ENCODE measurements at places on chromosomes 3 and 15.

DNA sequence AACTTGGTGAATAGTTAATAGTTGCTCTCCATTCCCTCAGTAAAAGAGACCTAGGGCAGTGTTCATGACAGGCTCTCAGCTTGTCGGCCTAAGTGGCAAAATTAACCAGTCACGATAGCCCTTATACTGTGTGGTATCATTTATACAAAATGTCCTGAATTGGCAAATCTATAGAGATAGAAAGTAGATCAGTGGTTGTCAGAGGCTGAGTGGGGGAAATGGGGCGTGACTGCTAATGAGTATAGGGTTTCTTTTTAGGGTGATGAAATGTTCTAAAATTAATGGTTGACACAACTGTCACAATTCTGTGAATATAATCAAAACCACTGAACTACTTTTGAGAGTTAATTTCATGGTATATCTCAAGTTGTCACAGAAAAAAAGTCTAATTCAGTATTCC is 20.9 kb downstream of the ARIH1 start:
- DNase-seq: no peak

DNA sequence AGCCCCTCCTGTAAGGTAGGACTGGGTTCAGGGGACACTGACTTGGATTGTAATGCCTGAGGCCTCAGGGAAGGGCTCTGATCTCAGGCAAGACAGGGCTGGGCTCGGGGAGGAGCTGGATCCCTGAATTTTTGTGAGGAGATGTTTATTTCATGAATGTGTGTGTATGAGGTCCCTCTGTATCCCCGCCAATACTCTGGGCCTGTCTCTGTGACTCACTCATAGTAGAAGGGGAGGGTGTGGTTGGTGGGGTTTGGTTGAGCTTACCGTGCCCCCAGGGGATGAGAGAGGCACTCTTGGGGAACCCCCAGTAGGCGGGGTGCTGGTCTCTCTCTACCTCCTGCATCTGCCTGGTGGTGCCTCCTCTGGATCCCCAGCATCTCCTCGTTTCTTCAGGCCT is 28.1 kb downstream of the RPSA start:
- DNase-seq: no peak

DNA sequence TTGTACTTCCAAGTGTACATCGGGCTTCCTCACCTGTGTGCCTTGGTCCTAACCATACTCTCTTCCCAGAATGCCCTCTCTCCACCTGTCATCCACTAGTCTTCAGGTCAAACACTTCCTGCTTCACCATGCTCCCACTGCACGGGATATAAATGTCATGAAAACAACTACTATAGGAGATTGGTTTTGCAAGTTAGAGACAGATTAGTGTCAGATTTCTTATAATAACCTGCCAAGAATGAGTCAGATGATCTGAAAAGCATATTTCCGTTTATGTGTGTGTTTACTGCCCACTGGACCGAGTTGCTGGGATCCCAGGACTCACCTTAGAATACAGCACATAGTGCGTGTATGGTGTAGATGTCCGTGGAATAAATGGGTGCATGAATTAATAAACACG is 21.4 kb downstream of the PLA1A start:
- DNase-seq: no peak

GRCh38 chr3:69248436-69248835 is 126.0 kb upstream of the LMOD3 start:
- DNase-seq: no peak

GRCh38 chr15:72722071-72722696 is 36.2 kb downstream of the BBS4 start:
- DNase-seq: peak; percentile 59
